NCI-H2171 (cell line): ENCODE measurements at places on chromosomes 6 and 20.

GRCh38 chr6:150830439-150831165 lies 34.9 kb upstream of the MTHFD1L start:
- DNase-seq: no peak

DNA sequence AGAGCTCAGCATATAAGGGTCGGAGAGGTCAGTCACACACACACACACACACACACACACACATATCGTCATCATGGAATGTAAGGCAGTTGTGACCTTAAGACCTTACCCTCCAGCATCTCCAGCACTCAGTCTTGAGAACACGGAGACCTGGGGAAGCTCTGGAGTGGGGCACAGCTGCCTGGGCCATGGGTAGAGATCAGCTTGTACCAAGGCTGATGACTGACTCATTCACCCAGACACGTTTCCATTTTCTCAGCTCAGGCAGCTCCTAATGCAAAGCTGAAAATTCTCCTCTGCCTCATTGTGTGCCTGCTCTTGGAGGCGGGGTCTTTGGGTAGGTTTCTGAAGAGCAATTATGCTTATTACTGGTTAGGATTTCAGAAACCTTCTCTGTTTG lies 38.3 kb upstream of the PDYN start:
- no peak for DNase-seq

DNA sequence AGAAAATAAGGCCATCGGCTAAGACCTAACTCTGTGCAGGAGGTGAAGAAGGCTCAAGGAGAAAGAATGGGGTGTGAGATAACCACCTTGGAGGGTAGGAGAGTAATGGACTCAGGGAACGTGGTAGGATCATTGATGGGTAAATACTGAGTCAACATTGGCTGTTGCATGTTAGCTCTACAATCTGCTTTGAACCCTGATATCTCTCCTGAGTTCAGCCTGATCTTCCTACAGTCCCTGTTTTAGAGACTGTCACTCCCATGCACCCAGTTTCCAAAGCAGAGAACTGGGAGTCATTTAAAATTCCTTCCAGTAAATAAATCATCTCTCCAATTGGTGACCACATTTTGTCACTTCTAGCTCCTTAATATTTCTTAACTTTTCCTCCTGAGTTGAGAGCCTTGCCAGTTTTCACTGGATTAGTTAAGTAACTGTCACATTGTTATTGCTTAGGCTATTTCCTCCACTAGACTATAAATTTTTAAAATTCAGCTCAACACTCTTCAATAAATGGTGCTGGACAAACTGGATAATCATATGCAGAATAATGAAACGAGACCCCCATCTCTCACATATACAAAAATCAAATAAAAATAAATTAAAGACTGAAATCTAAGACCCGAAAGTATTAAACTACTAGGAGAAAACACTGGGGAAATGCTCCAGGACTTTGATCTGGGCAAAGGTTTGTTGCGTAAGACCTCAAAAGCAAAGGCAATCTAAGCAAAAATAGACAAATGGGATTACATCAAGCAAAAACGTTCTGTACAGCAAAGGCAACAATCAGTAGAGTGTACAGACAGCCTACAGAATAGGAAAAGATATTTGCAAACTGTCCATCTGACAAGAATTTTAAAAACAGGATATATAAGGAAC lies 138.9 kb upstream of the TMEM170B start:
- no peak for DNase-seq

DNA sequence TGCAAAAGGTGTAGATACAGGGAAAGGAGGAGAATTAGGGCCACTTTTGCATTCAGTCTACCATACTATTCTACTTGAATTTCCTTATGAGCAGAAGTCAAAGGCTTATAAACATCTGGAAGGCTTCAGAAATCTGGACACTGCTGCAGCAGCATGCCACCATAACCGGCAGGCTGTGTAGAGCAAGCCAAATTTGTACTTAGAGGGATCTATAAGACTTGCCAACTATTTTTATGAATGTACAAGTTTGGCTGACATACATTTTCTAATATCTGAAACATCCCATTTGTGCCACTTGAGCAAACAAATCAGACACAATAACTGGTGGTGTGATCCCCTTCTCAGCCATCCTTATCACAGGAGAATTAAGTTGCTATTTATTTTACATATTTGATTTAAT lies 14.0 kb upstream of the PLCB1 start:
- no peak for DNase-seq

DNA sequence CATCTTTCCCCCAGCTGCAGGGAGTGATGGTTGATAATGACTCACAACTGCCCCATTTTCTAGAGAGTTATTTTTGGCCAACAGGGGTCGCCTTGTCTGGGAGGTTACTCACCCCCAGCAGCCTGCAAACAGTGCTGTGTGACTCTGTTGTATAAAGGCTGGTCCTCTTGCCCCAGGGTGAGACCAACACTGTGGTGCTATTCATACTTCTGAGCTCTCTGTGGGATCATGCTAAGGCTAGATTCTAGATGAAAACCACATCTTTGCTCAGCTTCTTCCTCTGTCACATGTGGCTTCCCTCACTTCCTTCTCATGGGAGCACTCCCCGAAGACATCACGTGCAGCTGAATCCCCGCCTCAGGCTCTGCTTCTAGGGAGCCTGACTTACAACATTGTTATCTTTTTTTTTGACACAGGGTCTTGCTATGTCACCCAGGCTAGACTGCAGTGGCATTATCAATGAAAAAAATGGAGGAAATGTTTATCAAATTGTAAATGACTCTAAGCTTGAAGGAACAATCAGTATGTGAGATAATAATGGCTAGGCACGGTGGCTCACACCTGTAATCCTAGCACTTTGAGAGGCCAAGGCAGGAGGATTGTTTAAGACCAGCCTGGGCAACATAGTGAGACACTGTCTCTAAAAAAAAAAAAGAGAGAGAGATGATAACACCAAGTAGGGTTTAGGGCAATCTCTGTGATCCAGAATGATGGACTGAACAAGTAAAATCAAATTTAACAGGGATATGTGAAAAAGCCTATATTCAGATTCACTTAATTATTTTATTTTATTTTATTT lies 55.7 kb upstream of the SLC23A2 start:
- DNase-seq: no peak

DNA sequence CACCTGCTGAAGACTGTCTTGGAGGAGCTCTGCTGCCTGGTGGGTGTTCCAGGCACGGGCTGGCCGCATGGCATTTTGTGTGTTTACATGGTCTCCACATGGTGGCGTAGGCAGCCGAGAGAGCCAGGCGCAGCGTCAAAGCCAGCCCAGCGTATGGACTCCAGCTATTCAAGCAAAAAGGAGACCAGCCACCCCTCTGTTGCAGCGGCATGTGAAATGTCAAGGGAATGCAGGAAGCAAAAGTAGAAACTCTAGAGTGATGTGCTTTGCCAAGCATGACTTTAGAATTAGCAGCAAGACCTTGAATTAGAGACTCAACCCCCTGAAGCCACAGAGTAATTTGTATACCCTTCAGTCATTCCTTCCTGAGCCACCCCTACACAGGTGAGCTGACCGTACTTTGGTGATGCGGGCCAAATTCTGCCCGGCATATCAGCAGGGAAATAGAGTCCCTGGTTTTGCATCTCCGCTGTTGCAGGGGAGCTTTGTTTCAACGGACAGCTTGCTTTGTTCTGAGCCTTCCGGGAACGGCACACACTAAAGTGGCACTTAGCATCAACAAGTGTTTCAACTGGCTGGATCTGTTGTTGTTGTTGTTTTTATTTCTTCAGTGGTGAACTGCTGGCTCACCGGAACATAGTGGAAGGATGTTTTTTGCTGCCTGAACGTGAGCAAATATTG lies 48.5 kb downstream of the FNDC1 start:
- no peak for DNase-seq

DNA sequence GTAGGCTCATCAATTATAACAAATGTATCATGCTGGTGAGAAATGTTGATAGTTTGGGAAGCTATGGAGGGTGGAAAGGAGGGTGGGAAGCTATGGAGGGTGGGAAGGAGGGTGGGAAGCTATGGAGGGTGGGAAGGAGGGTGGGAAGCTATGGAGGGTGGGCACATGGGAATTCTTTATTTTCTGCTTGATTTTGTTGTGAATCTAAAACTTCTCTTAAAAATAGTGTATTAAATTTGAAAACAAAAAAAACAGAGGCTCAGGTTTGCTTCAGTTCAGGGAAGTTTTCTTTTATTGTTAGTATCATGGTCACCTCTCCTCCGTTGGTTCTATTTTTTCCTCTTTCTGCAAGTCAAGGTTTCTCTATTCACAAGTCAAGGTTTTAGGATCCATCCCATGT lies 106.4 kb downstream of the SOD2 start:
- DNase-seq: no peak

DNA sequence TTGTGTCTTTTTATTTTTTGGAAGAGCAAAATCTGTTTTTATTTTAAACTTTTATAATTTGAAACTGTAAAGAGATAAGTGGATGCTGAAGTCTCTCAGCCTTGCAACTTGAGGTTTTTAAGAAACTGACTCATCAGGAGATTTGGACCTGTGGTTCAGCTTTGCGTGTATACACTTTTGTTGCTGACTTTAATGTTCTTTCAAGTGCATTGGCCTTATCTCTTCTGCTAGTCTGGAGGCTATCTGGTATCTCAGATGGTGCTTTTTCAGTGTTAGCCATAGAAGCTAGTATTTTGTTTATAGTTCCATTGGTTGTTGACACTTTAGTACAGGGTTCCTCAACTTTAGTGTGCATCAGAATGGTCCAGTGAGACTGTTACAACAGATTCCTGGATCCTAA lies 504.0 kb upstream of the SPTLC3 start:
- DNase-seq: no peak

- DNase-seq: no peak
These were observed 3.5 kb downstream of the PIGT start for GRCh38 chr20:45419188-45420091.

DNA sequence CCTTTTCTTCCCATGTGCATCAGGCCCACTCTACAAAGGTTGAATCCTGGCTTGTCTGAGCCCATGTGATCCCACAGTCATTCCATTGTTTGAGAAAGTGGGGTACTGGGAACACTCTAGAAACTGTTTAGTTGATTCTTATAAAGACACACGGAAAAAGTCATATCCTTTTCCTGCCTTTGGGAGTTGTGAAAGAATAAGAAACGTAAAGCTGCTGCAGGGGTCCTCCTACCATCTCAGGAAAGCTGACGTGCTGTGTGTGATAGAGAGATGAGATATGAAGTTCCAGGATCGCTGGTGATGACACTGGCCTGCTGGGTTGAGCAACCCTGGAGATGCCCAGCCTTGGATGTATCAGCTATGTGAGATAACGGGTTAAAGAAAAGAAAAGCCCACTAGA lies 21.3 kb upstream of the HLA-DRB5 start:
- DNase-seq: no peak

DNA sequence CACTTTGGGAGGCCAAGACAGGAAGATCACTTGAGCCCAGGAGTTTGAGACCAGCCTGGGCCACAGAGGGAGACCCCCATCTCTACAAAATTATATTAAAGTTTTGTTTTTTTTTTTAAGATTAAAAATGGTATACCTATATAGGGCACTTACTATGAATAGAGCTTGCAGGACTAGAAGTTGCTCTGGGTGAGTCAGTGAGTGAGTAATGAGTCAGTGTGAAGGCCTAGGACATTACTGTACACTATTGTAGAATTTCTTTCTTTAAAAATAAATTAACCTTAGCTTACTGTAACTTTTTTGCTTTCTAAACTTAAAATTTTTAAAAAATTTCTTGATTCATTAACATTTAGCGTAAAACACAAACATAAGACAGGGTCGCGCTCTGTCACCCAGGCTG lies 29.7 kb downstream of the STK35 start:
- DNase-seq: no peak

DNA sequence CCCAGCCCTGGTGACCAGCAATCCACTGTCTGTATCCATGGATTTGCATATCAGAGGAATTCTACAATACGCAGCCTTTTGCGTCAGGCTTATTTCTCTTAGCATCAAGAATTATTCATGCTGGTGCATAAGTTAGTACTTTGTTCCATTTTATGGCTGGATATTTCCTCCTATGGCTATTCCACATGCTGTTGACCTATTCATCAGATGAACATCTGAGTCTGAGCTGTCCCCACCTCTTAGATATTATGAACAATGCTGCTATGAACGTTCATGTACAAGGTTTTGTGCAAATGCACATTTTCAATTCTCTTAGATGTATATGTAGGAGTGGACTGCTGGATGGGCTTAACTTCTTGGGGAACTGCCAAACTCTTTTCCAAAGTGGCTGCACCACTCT lies 79.0 kb upstream of the CST7 start:
- no peak for DNase-seq

DNA sequence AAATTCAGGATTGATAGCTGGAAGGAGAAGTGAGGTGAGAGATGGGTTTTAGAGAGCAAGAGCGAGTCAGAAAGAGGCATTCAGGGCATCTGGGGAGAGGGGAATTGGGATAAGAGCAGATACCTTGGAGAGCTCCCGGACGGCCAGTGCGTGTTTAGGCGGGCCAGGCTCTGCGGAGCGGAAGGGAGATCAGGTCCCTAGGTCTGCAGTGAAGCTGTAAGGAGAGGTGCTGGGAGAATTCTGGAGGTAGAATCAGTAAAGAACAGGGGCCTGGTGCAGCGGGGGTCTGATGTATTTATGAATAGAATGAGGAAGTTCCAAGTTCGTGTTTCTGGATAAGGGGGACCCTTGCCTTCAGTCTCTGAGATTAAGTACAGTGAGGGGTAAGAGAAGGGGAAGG lies 47.4 kb upstream of the FAM83D start:
- DNase-seq: no peak

- no peak for DNase-seq
These were observed 27.0 kb downstream of the NUP153 start for GRCh38 chr6:17679726-17680125.

GRCh38 chr20:34042262-34042661 lies 48.6 kb downstream of the RALY start:
- DNase-seq: no peak

GRCh38 chr6:137005073-137005472 lies 39.7 kb downstream of the IL20RA start:
- DNase-seq: no peak

GRCh38 chr6:56729719-56730118 lies 87.0 kb upstream of the DST start:
- DNase-seq: no peak

DNA sequence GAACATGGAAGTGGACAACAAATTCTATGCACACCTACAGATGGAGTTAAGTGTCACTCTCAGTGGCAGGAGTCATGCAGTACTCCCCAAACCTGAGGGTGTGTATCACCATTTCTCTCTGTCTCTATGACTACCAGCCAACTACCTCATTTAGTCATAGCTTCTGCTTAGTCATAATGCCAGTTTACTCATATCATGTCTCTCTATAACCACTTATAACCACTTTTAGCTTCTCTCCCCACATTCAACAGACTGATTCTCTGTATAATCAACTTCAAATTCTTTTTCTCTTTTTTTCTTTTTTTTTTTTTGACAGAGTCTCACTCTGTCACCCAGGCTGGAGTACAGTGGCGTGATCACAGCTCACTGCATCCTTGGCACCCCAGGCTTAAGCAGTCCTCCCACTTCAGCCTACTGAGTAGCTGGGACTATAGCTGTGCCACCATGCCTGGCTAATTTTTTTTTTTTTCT lies 13.8 kb upstream of the GTF3C6 start:
- DNase-seq: no peak

DNA sequence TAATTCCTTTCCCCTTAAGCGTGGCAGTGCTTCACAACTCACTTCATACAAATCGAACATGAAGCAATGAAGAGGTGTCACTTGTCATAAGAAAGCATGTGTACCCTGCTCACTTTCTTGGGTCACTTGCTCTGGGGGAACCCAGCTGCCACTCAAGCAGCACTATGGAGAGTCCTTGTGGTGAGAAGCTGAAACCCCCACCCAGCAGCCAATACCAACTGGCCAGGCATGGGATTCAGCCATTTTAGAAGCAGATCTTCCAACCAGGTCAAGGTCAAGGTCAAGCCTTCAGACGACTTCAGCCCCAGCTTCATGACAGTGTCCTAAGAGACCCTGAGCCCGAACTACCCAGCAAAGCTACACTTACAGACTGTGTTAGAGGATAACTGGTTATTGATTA lies 62.8 kb downstream of the PSMB1 start:
- DNase-seq: no peak
